ENCODE measurements at places on chromosomes 1 and 21. TPM values are rescaled to one million over a fixed set of nuclear protein-coding genes. Genes with fewer than 3 reads are reported as not detected.

OR14A16 gene
- total RNA-seq, result not detected

APCS gene
- total RNA-seq, result not detected

SPRR5 gene
- not detected for total RNA-seq

LMX1A gene
- total RNA-seq, result 1.3 TPM

PLEKHG5 gene
- total RNA-seq, result 11.8 TPM

OLIG1 gene
- not detected for total RNA-seq

Data from breast epithelium (tissue), 4 donors.